ENCODE measurements at places on chromosomes 16 and 17.
A peak's percentile ranks its signal among the peaks of the same experiment; 100 is the strongest.

DNA sequence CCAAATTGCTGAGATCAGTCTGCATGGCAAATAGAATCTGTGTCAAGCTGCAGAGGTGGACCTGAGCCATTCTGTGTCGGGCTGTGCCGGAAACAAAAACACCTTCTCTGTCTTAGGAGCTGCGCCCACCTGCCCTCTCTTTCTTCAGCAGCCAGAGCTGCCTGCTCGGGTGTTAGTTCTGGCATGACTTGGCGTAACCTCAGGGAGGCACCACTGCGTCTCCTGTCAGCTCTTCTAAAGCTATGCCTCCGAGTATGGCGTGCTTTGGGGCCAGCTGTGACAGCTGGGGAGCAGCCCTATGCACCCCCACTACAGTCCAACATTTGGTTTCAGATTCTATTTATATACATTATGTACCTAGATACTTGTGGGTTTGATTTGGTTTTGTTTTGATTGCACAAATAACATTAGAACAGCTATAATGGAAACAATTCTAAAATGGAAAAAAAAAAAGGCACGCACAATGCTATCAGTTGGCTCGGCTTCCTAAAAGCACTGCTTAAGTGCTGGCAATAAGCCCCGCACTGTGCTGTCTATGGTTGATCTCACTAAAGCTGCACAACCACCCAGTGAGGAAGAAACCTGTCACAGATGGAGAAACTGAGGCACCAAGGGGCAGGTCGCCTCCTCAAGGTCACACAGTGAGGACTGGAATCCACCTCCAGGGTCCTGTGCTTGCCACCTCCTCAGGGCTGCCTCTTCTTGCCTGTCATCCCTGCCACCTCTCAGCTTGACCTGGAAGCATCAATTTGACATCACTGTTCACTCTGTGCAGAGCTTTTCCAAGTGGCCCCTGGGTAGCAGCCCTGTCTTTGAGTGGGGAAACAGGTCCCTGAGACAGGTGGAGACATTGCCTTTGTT is 18.7 kb upstream of the ADGRG1 start:
- H3K4me1 ChIP-seq = peaks cover 11% of the 10 kb centered on the region
- H3K36me3 ChIP-seq = no peaks in the 10 kb centered on the region
- no peak overlapping the region for H3K27ac ChIP-seq
- H3K27me3 ChIP-seq = no peaks in the 10 kb centered on the region

DNA sequence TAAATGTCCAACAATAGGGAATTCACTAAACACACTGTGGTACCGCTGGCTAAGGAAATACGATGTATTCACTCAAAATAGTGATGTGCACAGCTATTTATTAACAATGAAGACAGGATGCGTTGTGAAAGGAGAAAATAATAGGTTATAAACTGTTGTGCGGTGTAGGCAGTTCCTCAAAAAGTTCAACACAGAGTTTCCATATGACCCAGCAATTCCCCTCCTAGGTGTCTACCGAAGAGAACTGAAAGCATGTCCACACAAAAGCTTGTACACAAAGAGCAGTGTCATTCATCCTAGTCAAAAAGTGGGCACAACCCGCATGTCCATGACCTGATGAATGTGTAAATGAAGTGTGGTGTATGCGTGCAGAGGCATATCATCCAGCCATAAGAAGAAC is 1.2 kb upstream of the CES1 start:
- H3K27ac ChIP-seq = no peak overlapping the region
- no peaks in the 10 kb centered on the region for H3K36me3 ChIP-seq
- no peak overlapping the region for H3K4me3 ChIP-seq
- DNase-seq = no peak
- no peaks in the 10 kb centered on the region for H3K4me1 ChIP-seq
- no peaks in the 10 kb centered on the region for H3K27me3 ChIP-seq

DNA sequence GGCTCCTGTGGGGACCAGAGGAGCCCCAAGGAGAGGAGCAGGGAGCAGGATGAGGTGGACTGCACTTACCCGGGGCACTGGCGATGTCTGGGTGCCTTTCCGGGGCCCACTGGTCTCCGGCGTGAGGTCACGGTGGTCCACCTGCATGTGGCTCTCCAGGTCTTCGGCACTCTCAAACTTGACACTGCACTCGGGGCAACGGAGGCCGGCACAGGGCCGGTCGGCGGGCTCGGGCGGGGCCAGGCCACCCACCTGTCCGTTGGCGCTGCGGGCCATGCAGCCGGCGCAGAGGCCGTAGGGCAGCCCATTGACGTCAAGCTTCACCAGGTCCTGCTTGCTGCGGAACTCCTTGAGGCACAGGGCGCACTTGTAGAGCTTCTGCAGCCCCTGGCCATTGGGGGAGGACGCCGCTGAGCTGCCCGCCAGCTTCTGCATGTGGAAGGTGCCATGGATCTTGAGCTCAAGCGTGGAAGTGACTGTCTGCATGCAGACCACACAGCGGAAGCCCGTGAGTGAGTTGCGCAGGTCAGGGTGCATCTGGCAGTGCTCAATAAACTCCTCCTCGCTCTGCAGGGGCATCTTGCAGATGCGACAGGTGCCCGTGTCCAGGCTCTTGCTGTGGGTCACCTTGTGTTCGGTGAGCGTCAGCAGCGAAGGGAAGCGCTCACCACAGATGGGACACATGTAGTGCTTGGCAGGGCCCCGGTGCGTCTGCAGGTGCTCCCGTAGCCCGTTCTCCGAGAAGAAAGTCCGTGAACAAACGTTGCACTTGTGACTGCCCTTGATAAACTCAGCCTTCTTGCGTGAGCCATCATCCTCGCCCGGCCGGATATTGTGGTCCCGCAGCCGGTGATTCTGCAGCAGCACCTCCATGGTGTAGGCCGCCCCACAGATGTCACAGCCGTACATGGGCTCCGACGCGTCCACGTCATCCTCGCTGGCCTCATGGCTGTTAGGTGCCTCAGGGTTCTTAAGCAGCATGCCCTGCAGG is 220.0 kb downstream of the ZNF423 start:
- no peaks in the 10 kb centered on the region for H3K36me3 ChIP-seq
- no peaks in the 10 kb centered on the region for H3K4me1 ChIP-seq
- no peak overlapping the region for H3K4me3 ChIP-seq
- DNase-seq = no peak
- no peaks in the 10 kb centered on the region for H3K27me3 ChIP-seq

DNA sequence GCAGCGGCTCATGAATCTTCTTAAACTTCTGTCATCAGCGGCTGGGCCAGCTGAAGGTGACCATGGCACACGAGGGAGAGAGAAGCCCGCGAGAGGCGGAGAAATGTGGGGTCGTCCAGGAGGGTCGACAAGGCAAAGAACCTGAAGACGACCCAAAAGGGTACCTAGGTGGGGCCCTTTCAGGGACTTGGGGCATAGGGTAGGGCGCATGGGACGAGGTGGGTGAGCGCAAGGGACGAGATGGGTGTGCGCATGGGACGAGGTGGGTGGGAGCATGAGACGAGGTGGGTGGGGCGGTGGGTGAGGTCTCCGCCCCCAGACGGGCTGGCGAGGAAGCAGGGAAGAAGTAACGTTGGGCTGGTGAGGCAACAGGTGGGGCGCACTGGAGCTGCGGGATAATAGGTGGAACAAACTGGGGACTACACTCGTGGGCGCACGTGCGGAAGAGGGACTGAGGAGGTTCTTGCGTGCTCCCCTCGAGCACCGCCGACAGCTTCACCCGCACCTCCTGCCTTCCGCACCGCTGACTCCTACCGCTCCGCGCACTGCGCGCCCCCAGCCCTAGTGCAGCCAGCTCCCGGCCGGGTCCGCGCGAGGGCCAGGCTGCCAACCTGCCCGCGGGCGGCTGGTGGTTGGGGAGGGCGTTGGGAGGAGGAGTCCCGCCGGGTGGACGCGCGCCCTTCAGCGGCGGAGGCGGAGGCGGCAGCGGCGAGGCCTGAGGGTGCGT is 23.2 kb upstream of the CRYM start:
- peak overlapping the region; percentile 74 for H3K27ac ChIP-seq
- peaks cover 20% of the 10 kb centered on the region for H3K4me1 ChIP-seq
- no peaks in the 10 kb centered on the region for H3K36me3 ChIP-seq
- peak; percentile 87 for DNase-seq

GRCh38 chr17:75289832-75290337 is 652 bp upstream of the SLC25A19 start:
- H3K27me3 ChIP-seq = no peaks in the 10 kb centered on the region
- no peaks in the 10 kb centered on the region for H3K4me1 ChIP-seq
- H3K27ac ChIP-seq = peak overlapping the region; percentile 78
- no peak for DNase-seq

Data from RWPE2 (cell line).